ENCODE measurements at places on chromosomes 4 and X.

- no peak for DNase-seq
These were observed 19.9 kb upstream of the DCHS2 start for GRCh38 chr4:154511548-154511947.

- no peak for DNase-seq
These were observed 35.3 kb upstream of the PTPN13 start for GRCh38 chr4:86558797-86559196.

DNA sequence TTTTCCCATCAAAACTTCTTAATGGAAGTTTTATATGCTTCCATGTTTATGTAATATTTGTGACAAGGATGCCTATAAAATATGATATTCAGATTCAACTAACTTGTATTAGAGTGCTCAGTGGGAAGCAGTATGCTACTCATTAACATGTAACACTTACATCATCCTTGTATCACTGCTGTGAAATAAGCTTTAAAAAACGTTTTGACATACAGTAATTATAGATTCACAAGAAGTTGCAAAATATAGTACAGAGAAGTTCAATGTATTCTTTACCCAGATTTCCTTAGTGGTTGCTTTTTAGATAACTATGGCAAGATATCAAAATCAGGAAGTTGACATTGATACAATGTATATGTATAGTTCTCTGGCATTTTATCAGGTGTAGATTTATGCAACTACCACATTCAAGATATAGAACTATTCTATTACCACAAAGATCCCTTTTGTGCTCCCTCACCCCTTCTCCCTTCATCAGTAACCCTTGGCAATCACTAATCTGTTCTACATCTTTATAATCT, 56.3 kb downstream of the DTHD1 start:
- no peak for DNase-seq

DNA sequence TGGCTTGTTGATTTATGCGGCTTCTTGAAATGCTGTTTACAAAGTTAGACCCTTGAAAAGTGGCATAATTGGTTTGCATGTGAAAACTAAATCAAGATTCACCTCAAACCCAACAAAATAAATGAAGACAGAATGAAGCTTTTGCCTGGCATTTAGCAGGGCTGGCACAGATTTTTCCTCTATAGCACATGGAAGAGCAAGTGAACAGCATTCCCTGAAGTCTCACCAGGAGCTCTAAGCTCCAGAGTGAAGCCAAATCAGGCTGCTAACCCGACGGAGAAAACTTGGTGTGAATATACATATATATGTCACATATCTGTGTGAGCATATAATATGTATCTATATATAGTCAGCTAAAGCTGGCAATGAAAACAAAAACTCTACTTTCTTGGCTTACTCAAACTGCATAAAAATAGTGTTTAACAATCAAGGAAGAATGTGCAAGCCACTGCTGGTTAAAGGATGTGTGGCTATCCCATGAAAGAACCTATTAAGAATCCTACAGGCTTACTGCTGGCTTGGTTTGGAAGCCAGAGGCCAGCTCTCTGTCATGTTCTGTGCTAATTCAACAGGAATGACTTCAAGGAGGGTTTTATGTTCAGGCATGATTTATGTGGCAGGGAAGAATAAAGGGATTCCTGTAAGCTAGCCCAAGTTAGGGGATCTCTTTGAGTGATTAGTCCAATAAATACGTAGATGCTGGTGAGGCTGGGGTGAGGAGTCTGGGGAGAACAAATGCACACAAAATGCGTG, 69.9 kb downstream of the MFAP3L start:
- no peak for DNase-seq

DNA sequence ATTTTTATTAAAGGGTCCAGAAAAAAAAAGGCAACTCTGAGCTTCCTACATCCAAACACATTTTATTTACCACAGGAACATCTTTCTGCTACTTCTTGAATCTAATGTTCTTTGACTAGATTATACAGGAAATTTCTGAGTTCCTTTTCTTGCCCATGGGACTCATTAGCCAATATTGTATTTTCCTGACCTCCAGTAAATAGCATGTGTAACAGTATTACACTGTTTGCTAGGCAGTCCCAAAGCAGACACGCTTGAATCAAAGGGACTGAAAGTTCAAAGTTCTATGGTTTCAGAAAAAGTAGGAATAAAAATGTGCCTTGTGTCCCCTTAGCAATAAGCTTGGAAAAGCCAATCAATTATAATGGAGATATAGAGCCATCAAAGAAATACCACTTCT, 57.4 kb downstream of the MOSPD2 start:
- DNase-seq = no peak

DNA sequence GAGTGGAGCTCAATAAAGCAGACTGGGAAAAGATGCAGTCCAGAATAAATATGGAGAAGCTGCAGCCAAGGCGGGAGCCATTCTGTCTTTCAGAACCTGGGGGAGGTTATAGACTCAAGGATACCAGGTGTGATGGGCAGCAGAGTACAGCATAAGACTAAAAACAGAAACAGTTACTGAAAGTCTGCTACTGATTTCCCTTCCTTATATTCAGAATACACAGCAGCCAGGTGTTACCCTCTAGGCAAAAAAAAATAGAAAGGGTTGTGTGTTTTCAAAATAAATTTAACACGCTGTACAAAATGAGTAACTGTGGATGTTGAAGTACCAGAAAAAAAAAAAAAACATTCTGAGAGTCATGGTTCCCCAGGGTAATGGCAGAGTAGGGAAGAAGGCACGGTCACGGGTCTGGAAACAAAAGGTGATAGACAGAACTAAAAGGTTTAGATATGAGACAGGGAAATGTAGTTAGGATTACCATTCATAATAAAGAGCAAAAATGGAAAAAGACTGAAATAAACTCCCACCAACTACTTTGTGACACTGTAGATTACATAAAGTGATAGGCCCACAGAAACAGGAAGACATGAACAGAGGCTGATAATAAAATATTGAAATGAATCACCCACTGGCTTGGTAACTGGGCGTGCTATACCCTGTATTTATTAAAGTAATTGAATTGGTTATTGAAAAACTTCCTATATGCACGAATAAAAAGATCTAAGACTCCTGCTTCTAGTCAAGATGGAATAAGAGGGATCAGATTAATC, 10.8 kb upstream of the HHIP start:
- DNase-seq = no peak

DNA sequence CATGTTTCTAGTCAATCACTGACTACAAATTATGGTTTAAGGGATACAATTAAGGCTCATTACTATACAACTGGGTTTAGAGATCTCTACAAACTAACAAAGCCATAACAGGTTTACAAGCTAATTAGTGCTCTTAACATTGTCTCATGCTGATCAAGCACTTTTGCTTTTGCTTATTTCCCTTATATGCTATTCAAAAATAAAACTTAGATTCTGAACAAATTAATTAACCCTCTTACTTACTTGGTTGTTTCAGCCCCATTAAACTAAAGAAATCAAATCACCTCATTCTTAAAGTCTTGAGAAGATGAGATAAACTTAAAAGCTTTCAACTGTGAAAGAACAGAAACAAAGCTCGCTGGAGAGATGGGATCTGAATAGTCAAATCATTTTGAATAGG, 2024.5 kb upstream of the ADGRL3 start:
- no peak for DNase-seq

DNA sequence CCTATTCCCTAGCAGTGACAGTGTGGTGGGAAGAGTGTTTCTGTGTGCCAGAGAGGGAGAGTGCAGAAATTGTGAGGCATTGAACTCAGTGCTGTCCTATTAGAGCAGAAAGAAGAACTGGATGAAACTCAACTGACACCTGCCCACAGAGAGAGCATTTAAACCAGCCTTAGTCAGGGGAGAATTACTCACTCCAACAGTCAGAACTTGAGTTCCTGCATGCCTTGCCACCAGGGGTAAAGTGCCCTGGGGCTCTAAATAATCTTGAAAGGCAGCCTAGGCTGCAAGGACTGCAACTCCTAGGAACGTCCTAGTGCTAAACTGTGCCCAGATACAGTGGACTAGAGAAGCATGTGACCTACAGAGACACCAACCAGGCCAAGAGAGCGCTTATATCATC, 12.8 kb downstream of the CYSLTR1 start:
- DNase-seq = no peak

- no peak for DNase-seq
These were observed 18.7 kb downstream of the NDNF start for GRCh38 chr4:121053601-121054143.

GRCh38 chrX:72712094-72712755, 1.9 kb downstream of the PHKA1 start:
- DNase-seq = no peak

DNA sequence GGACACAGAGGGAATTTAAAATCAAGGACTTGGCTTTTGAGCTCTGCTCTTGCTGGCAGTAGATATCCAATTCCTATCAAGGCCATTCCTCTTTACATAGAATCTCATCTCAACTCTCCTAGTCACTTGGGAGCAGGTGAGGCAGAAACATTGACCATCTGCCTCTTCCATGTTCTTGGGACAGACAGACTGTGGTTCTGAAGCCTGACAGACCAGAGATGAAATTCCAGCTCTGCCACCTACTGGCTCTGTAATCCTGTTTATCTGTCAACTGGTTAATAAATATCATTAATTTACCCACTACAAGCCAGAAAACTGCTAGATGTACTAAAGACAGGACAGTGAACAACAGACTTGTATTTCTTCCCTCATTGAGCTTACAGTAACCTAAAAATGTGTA, 300.8 kb downstream of the ADGRL3 start:
- DNase-seq = peak; percentile 43

- DNase-seq = peak; percentile 4
These were observed 26.0 kb downstream of the AMTN start for GRCh38 chr4:70544279-70544868.

- DNase-seq = no peak
These were observed 265.7 kb upstream of the PCDH7 start for GRCh38 chr4:30454504-30454903.
